HuH-7 (cell line): ENCODE measurements at places on chromosomes 3 and 15.

GRCh38 chr3:117603097-117603496 is 893.5 kb downstream of the TUSC7 start:
- no peak for DNase-seq

- DNase-seq, result no peak
Measured at GRCh38 chr15:39657668-39658067, 76.8 kb downstream of the THBS1 start.

DNA sequence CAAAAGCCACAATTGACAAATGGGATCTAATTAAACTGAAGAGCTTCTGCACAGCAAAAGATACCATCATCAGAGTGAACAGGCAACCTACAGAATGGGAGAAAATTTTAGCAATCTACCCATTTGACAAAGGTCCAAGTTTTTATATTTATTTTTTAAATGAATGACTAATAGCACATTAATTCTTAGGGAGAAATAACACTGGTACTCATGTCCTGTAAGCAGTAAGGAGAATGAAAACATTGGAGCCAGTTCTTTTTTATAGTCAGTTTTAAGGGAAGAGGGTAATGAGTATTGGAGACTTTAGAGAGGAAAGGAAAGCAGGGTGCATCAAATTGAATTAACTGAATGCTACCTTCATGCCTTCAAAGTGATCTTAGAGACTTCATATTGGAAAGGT is 404.7 kb upstream of the TGFBR2 start:
- DNase-seq, result no peak

- no peak for DNase-seq
Measured at GRCh38 chr15:48309740-48310139, 21.5 kb upstream of the DUT start.

GRCh38 chr3:112092496-112093179 is 6.4 kb downstream of the C3orf52 start:
- DNase-seq, result no peak

DNA sequence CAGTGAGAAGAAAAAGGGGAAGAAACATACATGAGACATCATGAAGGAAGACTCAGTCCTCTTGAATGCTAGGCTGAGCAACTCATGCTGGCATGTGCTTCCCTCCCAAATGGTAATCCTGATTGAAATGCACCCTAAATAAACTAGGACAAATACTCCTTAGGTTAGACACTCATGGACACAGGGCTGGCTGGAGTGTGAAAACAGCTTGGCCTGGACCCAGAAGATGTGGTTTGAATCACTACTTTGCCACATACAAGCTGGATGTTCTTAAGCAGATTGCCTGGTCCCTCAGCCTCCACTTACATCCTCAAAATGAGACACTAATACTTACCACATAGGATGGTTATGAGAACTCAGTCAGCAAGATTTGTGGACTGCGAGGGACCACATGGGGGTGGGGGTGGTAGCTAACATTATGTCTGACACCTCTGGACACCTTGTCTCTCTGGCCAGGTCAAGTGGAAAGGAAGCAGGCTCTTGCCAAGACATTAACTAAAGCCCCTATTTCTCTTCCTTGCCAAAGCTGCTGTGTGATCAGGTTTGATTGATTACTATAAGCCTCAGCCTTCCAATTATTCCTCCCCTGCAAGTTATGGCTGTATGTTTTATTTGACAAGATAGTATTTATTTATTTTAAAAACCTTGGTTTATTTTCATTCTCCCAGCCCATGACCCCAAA is 138.9 kb upstream of the SLC7A14 start:
- no peak for DNase-seq

GRCh38 chr3:159819676-159820075 is 169.0 kb upstream of the IL12A start:
- no peak for DNase-seq

DNA sequence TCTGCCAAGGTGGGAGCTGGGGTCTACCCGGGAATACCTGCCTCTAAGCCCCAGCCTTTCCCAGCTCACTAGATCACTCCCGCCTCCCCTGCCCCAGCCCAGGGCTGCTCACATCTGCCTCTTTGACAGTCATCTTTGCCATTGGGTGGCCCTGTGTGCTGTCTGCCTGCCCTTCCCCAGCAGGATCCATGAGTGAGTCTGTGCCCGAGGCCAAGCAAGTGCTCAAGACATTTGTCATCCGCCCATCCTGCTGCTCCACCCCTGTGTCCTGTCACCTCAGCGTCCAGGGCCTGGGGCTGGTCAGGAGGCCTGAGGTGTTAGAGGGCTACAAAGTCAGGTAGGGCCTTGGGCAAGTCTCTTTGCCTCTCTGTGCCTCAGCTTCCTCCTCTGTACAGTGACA is 89.4 kb downstream of the LSM3 start:
- no peak for DNase-seq

DNA sequence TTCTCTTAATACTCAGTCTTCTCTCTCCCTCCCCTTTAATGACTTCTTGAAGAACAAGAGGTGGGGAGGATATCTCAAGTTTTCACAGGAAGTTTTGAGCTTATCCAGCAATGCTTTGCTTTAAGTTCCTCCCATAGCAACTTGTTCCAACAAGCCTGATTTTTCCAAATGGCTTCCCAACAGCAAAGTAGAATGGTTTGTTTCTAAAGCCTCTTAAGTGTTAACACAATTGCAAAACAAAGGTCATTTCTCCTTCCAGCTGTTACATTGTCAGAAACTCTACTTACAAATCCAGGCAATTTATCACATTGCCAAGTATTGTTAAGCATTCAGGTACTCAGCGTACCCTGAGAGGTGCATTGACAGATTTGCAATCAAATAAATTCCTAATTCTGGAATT is 6.8 kb upstream of the ZNF770 start:
- DNase-seq, result no peak

DNA sequence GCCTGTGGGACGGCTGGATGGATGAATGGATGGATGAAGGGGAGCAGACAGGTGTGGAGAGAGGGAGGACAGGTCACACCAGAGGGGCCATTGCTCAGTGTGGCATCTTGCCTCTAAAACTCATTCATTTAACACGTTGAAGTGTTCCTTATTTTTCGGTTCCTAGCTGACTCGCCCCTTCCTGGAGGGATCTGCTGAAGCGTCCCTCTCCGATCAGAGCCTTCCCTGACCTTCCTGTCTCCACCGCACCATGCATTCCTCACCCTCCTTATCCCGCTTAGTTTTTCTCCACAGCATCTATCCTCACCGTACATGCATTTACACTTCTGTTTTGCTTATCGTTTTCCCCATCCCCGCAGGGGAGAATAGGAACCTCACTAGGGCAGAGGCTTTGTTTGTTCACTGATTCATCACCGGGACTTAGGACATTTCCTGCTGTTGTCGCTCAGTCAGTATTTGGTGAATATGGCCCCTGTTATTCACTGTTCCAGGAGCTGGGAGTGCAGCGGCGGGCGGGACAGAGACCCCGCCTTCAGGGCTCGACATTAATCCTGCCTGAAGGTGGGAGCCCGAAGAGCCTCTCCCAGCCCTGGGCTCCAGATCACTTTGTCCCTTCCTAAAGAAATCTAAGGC is 32.0 kb downstream of the FOXL2 start:
- DNase-seq, result peak; percentile 54

DNA sequence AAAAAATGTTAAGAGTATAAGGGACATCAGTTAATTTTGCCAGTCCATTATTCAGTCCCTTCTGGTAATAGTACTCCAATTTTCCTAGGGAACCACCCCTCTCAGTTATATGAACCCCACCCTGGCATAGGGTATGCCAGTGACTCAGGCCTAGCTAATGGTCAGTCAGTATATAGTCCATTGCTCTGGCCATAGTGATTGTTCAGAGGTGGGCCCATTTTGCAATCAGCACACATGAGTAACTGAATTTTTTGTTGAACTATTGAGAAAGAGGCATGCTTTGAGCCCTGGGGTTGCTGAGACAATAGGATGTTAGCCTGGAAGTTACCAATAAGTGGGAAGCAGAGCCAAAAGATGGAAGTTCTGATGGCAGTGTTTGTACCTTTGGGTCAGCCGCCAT is 4.1 kb downstream of the LRCH3 start:
- DNase-seq, result peak; percentile 26

DNA sequence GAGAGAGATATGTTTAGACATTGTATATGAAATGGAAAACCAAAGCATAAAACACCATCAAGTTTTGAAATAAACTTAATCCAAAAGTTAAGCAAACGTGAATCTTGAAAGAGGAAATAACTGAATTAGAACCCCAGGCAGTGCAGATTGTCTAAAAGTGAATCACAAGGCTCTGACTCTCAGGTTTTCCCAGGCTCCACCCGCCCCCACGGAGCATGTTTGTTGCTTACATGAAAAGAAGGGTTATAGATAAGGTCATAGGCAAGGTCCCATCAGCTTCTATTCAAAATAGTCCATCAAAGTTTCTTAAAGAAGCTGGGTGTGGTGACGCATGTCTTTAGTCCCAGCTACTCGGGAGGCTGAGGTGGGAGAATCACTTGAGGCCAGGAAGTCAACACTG is 29.0 kb upstream of the SLMAP start:
- DNase-seq, result no peak

GRCh38 chr15:53910236-53910849 is 67.9 kb upstream of the UNC13C start:
- DNase-seq, result no peak

DNA sequence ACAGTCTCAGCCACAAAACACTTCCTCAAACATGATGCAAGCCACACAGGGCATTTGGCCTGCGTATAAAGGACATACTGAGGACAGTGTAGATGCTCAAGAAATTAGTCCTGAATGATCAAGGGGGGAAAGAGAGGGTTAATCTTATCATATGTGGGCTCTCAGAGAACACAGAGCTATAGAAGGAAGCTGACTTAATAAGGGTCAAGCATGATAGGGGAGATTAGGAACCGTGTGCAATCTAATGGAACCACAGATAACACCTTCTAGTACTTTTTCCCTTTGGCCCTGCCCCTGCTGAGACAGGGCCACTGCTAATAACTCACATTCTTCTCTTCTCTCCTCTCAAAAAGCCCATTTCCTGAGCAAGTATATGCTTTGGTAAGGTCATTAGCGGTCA is 114.1 kb upstream of the ADAMTS9 start:
- no peak for DNase-seq

- DNase-seq, result no peak
Measured at GRCh38 chr15:48006031-48006511, 114.7 kb upstream of the SLC24A5 start.

DNA sequence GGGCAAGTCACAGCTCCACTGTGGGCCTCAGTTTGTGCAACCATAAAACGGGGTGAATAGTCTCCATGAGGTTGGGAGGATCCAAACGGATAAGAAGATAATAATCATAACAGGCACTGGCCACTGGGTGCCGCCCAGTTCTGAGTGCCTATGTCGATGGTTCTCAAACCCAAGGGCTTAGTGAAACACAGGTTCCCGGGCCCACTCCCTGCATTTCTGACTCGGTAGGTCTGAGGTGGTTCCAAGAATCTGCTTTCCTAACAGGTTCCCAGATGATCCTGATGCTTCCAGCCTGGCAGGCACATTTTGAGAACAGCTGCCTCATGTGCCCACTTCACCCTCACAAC is 21.2 kb downstream of the ALS2CL start:
- DNase-seq, result no peak

DNA sequence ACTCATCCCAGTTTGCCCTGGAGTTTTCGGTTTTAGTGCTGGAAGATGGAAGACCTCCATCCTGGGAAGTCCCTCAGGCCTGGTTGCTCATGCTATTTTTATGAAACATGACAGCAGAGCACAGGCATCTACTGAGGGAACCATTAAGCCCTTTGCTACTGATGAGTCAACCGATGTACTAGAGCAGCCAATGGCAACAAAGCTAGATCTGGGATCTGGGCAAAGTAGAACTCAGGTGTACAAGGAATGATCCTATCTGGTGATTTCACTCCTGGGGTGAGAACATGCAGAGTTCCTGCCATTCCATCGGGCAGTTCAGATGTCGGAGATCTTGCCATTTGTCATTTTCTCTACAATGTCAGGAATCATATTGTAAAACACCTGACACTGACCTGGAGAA is 166.2 kb upstream of the NSMCE3 start:
- no peak for DNase-seq

- no peak for DNase-seq
Measured at GRCh38 chr3:36557708-36558421, 177.6 kb downstream of the STAC start.
